ENCODE measurements at places on chromosomes 12 and 14.

- no peak for DNase-seq
Observed at GRCh38 chr14:95531473-95531872, 3.4 kb upstream of the GLRX5 start.

DNA sequence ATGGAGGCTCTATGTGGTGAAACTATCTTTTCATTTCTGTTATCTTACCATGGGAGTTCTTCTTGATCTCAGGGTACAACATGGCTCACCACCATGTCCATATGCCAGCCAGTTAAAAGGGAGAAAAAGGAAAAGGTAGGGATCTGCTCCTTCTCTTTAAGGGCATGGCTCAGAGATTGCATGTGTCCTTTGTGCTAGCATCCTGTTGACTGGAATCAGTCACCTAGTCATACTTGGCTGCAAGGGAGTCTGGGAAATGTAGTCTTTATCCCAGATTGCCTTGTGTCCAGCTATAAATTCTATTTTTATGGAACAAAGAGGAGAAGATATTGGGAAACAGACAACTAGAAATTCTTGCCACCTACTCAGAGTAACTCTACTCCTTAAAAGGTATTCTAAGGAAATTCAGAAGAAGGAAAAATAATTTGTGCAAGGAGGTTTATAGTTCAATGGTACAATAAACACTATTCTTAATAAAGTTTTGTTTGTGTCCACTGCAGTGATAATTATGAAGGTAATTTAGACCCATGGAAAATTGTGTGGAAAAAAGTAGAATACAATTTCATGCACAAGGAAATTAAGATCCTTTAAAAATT lies 86.4 kb upstream of the RPH3A start:
- no peak for DNase-seq

GRCh38 chr12:32139064-32139421 lies 32.4 kb downstream of the BICD1 start:
- DNase-seq: no peak

GRCh38 chr14:32606301-32606700 lies 277.2 kb downstream of the AKAP6 start:
- DNase-seq: no peak

- peak; percentile 64 for DNase-seq
Observed at GRCh38 chr12:108468196-108468968, 46.7 kb upstream of the FICD start.

GRCh38 chr12:126506426-126507182 lies 1441.4 kb downstream of the AACS start:
- no peak for DNase-seq

- no peak for DNase-seq
Observed at GRCh38 chr14:104546591-104547309, 32.8 kb upstream of the C14orf180 start.

DNA sequence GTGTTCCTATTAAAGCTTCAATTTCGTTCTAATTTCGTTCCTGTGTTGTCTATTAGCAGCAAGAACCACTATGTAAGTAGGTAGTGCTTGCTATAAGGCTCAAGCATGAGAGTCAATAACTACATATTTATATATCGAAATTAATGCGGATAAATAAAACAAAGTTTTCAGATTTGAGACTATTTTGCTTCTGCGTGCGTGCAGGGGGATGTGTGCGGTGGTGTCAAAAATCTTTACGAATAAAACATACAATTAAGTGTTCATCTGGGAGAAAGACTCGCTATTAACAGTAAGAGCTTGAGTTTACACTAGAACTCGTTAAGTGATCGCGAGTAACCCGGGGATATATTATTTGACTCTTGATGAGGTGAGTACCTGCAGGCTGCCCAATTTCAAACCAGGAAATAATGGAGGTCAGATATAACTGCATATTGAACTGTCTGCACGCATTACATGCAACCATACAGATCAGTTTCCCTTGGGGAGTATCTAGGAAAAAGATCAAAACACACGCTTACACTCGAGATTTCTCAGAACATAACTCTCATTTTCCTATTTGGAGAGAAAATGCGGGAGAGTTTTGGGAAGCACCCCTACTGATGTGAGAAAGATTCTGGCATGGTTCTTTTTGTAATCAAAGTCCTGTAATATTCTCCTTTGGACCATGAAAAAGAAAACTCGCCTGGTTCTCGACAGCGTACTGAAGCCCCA lies 813 bp downstream of the TWF1 start:
- no peak for DNase-seq

DNA sequence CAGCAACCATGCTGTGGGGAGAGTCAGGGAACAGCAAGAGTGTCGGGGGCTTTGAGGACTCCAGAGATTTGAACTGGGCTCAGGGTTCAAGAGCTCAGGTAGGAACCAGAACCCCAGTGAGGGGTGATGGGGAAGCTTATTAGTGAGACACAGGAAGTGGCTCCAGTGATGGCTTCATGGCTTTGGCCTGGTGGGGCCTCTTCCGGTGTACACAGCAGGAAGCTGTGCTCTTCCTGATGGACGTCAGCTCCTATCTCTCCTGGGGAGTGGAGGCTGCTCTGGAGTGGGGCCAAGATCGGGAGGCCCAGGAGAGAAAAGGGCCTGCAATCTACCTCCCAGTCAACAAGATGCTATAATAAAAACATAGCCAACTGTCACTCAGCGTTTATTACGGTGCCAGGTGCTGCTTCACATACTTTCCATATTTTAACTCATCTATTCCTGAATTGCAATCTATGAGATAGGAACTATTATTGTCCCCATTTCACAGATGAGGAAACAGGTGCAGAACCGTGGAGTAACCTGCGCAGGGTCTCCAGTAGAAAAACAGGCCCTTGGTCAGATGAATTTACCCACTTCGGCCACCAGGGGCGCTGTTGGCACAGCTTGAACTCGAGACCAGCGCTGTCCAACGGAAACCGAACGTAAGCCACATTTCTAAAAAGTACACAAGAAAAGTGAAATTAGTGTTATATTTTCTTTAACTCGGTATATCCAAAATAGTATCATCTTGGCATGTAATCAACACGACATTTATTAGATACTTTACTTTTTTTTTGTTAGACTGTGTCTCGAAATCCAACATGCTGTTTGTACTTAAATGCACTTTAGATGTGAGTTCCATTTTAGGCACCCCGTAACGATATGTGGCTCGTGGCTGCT lies 63.6 kb upstream of the DLK1 start:
- DNase-seq: no peak

DNA sequence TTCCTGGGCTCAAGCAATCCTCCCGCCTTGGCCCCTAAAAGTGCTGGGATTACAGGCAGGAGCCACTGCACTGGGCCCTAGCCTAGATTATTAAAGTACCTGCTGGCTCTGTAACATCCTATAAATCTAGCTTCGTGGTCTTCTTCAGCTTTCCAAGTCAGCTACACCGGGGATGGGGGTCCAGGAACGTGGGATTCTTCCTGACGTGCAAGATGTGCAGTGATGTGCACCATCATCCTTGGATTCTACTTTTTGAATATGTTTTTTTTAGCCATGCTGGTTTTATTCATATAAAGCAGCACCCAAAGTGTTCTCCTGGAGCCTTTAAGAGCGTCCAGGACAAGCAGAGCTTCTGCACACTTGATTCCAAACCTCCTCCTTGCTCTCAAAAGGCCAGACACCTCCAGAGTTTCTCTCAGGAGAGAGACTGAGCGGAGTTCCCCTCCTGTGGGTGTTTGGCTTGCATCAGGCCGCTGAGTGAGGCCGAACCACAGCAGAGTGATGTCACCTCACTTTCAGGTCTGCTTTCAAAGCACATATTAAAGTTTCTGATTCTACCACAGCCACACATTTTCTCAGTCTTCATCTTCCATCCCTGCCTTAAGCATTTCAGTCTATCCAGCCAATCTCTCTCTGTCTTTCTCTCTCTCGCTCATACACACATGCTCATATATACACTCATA lies 33.4 kb downstream of the VCPKMT start:
- DNase-seq: no peak

DNA sequence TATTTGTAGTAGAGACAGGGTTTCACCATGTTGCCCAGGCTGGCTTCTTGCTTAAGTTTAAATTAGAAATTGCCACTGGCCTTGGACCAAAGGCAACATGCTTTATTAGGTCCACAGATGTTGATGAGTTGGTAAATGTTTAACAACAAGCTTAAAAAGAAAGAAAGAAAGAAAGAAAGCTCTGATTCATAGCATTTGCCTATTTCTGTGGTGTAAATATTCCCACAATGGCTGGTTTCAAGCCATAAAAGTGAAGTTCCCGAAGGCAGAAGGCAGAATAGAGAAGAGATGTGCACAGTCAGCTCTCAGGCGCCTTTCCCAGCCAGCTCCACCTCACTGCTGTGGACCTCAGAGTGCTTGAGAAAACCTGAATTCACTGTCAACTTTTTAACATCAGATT lies 26.4 kb downstream of the KCNK13 start:
- no peak for DNase-seq

DNA sequence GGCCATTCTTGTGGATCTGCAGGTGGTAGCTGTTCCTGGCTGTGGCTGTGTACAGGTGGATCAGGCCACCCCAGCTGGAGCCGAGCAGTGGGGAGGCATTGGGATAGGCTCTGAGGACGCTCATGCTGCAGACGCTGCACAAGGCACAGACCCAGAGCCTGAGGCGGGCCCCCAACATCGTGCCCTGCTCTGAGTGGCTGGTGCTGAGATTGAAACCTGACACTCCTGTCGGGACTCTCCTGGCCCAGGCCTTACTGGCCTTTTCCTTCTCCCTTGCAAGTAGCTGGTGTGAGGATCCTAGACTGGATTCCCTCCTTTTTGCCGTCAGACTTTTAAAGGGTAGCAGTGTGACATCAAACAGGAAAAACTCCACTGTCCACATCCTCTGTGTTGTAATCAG lies at the start of gene FGF23:
Gene FGF23, minus strand, starts transcription at position 308 of the 400 bp plus-strand sequence. Its CDS starts 130 bp downstream, at position 178.
- DNase-seq: no peak

- no peak for DNase-seq
Observed at GRCh38 chr14:104580961-104581360, 1.4 kb downstream of the C14orf180 start.

DNA sequence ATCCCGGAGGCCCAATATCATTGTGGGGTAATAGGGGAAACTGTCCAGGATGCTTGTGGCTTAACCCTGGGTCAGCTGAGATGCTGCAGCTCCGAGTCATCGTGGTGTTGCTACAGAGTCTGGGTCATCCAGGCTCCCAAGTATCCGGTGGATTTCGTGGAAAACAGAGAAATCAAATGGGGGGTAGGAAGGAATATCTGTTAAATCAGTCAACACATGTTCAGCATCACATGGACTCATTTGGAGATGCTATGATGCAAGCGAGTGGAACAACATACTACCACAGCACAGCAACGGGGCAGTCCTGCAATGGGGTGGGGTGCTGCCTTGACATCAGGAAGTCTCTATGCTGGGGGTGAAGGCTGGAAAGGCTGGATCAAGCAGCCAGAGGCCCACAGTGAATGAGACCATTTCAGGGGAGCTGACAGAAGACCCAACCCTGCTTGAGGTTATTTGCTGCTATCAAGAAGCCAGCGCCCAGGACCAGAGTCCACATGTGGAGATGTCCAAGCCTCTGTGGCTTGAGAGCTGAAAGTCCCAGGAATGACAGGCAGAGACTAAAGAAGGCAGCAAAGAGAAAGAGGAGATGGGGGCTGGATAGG lies 22.9 kb downstream of the VDR start:
- DNase-seq: no peak

GRCh38 chr12:91986084-91986483 lies 159.6 kb downstream of the BTG1 start:
- no peak for DNase-seq

DNA sequence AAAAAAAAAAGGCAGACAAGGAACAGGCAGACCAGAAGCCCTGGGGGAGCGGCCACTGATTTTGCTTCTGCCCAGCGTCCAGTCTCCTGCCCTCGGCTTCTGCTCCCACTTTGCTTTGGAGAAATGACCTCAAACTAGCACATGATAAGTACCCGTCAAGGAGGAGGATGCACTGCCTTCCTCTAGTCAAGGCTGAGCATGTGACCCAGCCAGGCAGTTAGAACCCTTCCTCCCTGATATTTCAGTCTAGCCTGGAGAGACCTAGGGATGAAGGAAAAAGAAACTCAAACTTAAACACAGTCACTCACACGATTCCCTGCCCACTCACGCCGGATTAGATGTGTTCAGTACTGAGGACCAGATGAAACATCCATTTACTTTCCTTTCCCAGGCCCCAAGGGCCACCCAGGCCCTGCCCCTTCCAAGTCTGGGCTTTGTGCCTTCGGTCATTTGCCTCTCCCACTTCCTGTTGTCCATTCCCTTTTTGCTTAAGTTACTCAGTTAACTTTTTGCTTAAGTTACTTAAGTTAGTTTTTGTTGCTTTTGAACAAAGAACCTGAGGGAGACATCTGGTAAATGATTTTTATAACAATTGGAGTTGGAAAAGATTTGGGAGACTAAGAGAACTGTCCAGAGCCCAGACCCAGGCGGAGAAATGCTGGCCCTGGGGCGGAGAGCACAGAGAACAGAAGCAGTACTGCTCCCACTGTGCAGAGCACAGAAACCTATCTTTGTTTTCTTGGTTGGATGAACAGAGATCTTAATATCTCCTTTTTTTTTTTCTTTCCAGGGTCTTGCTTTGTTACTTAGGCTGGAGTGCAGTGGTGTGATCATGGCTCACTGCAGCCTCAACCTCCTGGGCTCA lies 23.0 kb upstream of the TTC7B start:
- DNase-seq: no peak

- no peak for DNase-seq
Observed at GRCh38 chr14:106318700-106319099, 792.3 kb downstream of the TMEM121 start.

GRCh38 chr14:92585981-92586937 lies 72.7 kb downstream of the RIN3 start:
- no peak for DNase-seq

DNA sequence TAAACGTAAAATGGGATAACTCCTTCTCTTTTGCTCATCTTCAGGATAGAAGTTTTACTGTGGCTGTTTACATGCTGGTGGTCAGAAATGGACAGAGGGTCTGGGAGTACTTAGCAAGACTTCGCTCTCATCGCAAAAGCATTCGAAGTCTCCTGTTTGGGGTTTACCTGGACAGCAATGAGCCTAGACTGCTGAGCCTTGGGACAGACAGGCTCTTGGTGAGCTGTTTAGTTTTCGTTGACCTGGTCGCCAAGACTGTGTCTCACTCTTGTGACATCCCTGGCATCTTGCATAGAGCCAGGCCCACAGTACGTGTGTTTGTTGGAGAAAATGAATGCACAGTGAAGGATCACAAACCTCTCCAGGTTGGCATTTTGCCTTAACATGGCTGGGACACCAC lies 42.1 kb downstream of the CFAP251 start:
- DNase-seq: no peak

DNA sequence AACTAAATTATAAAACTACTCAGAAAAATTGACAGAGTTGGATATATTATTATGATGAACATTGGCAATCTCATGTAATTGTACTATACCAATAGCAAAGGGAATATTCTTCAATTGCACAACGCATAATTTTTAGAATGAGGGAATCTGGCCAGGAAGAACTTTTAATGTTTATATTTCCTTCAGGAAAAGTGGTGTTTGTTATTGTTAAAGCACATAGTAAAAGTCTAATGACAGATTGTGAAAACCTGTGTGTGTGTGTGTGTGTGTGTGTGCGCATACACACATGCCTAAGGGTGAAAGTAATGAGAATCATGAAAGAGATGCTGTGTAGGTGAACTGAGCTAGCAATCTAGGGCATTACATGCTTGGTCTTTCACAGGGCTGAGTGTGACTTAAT lies 877.7 kb downstream of the SLC6A15 start:
- DNase-seq: no peak
